ENCODE measurements at places on chromosomes 1 and 21.

GRCh38 chr1:14757286-14757625 lies 158.8 kb downstream of the KAZN start:
- DNase-seq, result no peak

GRCh38 chr1:52659851-52660596 lies 27.1 kb downstream of the SHISAL2A start:
- DNase-seq, result no peak

- DNase-seq, result no peak
These were observed 809.2 kb downstream of the USP25 start for GRCh38 chr21:16538936-16539440.

DNA sequence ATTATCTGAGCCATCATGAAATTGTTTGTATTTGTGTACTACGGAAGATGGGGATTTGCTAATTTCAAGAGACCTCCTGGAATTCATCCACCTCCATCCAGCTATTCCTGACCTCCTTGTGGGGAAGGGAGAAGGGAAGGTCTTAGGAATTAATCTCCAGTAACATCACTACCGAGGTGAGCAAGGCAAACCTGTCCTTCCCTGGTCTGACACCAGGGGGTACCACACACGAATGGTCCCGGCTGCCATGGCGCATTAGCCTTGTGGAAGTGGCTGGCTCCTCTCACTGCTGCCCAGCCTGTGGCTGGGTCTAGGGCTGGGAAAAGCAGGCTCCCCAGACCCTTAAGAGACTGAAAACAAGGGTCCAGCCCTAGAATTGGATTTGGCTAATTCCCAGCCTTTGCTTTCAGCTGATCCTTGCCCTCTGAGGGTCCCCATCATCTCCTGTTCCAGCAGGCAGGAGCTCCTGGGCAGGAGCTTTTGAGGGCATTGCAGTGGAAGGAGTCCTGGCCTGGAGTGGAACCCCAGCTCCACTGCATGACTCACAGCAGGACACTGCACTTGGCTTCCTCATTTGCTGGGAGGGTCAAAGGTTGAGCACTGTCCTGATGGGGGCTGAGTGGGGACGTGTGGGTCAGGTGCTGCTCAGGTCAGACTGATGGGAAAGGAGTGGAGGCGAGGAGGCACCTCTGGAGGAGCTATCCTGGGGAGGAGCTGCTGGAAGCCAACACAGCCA lies 34.8 kb downstream of the RIMS3 start:
- no peak for DNase-seq

GRCh38 chr1:243924588-243925349 lies 74.7 kb upstream of the AKT3 start:
- no peak for DNase-seq

DNA sequence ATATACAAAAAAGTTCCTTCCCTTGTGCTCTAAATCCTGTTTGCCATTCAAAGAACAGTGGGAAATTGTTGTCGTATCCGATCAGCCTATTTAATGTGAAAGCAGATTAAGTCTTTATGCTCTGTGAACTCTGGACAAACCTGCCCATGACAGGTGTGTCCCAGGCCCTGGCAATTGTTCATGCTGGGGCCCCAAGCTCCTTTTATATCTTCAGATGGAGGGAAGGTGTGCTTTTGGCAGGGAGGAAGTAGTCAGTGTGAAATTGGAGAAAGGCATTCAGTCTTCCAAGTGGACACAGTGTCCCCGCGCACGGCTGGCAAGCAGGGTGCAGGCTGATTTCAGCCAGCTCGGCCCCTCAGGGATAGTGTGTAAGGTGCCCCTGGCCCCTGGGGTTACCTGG lies 135.1 kb upstream of the F3 start:
- no peak for DNase-seq

DNA sequence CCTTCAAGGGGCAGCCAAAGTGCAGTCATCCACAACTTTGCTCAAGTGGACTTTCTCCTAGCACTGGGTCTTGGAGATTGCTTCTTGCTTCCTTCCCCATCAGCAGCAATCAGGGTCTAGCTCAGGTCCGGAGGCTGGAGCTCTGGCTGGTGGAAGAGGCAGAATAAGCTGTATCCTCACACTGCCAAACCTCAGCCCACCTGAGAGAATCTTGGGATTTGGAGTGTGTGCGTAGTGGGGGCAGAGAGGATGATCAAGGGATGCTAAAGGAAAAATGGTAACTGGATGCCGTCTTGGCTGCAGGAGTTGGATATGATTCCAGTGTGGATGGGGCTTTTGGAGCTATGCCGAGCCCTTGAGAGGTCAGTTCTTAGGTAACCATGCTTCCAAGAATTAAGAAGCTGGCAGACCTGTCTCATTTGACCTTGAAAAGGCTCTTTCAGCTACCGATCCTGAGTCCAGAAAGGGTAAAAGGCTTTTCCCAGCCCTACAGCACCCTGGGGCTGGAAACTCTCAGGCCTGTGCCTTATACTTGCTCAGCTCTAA lies 4.5 kb upstream of the NFASC start:
- no peak for DNase-seq

- no peak for DNase-seq
These were observed 73.4 kb upstream of the PPM1J start for GRCh38 chr1:112788561-112788960.

- no peak for DNase-seq
These were observed 74.1 kb downstream of the PRKAA2 start for GRCh38 chr1:56719171-56719570.

DNA sequence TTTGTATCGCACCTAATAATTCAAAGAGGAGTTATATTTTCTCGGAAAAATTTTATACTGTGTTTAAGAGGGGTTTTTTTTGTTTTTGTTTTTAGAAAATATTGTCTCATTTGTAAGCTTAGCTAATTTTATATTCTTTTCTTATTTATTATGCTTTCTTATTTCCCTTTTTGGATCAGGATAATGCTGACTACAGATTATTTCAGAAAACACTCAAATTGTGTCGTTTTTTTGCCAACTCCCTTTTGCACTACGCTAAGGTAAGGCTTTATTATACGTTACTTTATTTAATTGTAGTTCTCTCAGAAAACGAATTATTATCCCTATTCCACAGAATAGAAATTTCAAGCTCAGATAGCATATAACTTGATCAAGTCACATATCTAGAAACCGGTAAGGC lies 26.8 kb upstream of the METTL18 start:
- no peak for DNase-seq

GRCh38 chr1:67960766-67961165 lies 89.7 kb downstream of the DIRAS3 start:
- DNase-seq, result no peak

GRCh38 chr1:32983020-32983419 lies 18.4 kb upstream of the RNF19B start:
- no peak for DNase-seq
